Choroid plexus epithelial cell (primary cell): ENCODE measurements at places on chromosomes 7 and 10.
A peak's percentile ranks its signal among the peaks of the same experiment; 100 is the strongest.

DNA sequence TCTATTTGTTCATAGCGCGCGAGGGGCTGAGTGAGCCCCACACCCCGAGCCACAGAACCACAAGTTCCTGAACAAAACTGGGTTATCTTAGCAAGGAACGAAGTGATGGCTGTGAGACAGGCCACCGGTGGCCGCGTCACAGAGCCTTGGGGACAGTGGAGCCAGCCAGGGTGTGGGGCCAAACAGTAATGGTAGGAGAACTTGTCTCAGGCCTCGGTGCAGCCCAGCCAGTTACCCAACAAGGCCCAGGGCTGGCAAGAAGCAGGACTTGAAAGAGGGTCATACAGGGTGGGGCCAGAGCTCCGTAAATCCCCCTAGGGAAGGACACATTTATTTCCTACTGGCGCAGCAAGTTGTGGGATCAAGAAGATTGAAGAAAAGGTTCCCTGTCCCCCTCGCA is 39.4 kb upstream of the TNS3 start:
- no peak for DNase-seq

- DNase-seq, result no peak
Measured at GRCh38 chr7:33721895-33722294, 183.4 kb upstream of the BMPER start.

DNA sequence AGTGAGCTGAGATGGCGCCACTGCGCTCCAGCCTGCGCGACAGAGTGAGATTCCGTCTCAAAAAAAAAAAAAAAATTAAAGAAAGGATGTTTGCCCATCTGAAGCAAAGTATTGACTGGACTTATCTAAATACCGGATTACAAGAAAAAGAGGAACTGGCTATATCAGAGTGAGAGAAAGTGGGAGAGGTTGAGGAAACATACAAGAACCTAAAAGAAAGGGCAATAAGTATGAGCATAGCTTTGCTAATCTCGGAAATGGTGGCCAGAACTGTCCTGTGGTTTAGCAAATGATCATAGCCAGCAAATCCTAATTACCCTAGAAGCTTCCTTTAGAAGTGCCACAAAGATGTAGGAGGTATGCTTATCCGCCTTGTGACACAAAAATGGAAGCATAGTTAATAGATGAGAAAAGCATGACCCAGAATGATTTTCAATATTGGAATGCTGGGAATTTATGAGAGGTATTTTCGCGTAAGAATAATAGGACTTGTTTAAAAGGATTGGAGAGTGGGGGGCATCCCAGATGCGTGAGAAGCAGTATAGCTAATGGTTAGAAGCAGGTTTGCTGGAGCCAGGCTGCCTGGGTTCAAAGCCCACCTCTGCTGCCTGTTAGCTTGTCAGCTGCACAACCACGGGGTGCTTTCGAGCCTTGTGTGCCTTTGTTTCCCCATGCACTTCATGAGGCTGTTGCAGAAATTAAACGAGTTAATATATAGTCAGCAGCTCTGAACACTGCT is 1.2 kb upstream of the GTPBP4 start:
- DNase-seq, result peak; percentile 78

DNA sequence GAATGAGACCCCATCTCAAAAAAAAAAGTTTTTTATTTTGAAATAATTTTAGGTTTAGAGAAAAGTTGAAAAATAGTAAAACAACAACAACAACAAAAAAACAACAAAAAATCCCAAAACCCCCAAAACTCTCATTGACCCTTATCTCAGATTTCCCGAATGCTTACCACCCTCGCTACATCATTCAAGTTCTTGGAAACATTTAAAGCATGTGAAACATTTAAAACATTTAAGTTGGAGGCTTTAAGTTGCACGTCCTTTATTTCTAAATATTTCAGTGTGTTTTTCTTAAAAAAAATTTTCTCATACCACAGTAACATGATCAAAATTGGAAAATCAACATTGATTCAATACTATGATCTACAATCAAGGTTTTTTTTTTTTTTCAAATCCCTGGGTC is 382 bp upstream of the ARMS2 start:
- no peak for DNase-seq

- no peak for DNase-seq
Measured at GRCh38 chr10:29947701-29948060, 111.7 kb downstream of the JCAD start.

- no peak for DNase-seq
Measured at GRCh38 chr7:155981703-155982102, 169.4 kb upstream of the SHH start.

DNA sequence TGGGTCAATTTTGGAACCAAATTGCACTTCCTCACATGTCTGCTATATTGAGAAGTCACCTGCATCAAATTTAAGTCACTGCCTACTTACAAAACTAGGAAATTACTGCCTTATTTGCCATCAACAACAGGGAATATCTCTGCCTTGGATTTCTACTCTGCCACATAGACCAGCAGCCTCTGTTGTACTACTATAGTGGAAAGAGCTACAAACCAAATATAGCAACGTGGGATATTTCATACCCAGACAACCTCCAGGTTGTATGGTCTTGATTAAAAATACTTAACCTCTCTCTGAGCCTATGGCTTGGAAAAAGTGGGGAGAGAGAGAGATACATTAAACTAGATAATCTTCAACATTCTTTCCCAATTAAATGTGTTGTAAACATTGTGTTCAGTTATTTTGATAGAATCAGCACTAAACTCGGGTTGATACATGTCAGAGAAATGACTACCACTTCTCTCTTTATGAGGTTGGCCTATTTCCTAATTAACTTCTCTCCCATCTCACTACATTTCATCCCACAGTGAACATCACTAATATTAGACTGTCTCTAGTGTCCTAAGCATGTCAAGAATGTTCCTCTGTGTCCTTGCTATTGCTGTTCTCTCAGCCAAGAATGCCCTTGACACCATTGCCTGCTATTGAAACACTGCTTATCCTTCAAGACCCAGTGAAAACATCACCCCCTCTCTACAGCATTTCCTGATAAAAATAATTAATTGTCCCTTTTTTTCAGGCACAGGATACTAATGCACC is 421.2 kb downstream of the IPMK start:
- peak; percentile 13 for DNase-seq

GRCh38 chr7:137873979-137874777 is 27.4 kb upstream of the DGKI start:
- peak; percentile 96 for DNase-seq

DNA sequence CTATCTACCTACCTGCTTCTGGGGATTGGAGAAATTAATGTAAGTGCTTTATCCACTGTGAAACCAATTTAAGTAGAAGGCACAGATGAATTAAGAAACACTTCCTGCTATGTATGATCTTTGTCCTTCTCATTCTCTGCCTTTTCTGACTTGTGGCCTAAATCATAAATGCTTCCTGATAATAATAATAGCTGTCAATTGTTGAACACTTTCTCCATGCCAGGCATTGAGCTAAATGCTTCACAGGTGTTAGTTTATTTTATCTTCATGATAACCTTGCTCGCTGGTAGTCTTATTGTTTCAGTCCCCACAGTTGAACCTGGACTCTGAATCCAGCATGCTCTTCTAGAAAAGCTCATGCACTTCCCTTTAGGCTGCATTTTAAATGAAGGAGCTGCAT is 75.4 kb downstream of the CHN2 start:
- DNase-seq, result no peak

DNA sequence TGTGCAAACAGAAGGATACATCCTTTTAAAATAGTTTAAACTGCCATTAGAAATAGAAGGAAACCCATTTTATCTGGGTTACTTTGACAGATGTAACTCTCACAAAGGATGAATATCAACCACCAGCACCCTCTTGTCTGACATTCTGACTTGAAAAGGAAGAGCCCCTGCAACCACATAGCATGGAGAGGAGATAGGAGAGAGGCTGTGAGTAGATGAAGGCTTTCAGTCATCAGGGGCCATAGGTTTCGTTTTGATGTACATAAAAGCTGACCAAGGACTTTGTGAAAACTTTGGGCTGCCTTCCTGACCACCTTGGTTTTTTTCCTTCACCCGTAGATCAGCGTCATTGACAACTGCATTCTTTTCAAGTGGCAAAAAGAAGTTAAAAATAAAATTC is 211.6 kb upstream of the PRPS1L1 start:
- DNase-seq, result no peak

DNA sequence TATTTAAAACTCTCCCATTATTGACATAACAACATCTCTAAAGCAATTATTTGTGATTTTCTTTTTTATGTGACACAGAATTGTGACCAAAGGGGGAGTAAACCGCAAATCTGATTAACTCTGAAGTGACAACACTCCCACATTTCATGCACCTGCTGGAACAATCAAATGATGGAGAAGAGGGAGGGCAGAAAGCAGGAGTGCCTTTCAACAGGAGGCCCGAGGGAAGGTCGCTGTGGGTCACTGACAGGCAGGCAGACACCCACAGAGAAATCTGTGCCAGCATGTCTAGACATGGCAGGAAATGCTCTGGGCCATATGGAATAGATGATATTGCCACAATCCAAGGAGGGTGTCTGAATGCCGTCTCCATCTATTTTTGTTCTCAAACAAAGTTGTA is 247.3 kb downstream of the DOCK4 start:
- no peak for DNase-seq

GRCh38 chr7:148473703-148474480 is 116.7 kb upstream of the C7orf33 start:
- no peak for DNase-seq

GRCh38 chr10:125085258-125086054 is 74.9 kb downstream of the CTBP2 start:
- DNase-seq, result no peak

- DNase-seq, result no peak
Measured at GRCh38 chr7:42372479-42372878, 135.5 kb upstream of the GLI3 start.

DNA sequence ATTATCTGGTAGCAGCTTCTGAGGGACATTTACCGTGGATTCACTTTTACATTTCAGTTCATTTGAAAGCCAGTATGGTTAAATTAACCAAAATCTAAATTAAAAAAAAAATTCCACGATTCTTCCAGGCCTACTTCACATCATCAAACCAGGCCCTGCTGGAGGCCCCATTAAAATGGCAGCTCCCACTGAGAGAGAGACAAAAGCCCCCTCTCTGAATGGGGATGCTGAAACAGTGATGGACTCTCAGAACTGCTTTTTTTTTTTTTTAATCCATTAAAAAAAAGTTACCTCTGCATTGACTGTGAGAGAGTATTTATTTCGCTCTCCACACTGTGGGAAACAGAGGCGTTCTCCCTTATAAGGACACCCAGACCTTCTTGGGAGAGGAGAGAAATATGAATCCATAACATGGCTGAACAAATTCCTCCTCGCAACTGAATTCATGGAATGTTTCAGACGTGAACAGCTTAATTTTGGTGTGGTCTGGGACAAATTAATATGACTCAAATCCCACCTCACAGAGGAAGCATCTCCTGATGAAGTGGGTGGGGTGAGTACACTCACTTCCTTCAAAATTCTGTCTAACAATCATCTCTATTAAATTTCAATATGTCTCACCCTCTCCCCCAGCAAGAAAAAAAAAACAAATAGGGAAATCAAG is 73.5 kb downstream of the SAMD9 start:
- peak; percentile 48 for DNase-seq

DNA sequence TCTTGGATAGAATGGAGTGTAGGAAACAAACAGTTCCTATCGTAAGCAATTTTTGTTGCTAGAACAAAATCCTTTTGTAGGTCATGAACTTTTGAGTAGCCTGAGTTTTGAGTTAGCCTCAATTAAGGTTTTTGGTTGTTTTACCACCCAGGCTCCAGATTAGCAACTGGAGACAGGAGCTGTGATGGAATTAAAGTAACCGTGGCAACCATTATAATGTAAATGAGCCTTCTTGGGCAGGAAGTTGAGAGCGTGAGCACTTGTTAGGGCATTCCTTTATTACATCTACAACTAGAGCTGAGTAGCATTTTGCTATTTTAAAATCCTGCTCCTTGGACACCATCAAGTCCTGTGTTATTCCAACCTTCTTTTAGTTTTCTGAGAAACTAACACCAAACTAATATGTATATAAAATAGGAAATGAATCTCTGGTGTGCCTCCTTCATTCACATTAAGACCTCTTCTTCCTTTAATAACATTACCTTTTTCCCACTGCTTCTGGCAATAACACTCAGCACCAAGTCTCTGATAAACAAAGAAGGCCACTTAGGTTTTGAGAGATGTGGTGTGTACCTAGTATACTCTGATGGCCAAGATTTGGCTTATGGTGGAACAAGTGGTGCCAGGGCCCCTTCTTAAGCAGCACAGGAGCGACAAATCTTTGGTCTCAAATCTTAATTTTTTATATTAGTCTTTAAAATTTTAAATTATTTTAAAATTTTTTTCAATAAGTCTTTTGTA is 34.0 kb downstream of the AHCYL2 start:
- no peak for DNase-seq

DNA sequence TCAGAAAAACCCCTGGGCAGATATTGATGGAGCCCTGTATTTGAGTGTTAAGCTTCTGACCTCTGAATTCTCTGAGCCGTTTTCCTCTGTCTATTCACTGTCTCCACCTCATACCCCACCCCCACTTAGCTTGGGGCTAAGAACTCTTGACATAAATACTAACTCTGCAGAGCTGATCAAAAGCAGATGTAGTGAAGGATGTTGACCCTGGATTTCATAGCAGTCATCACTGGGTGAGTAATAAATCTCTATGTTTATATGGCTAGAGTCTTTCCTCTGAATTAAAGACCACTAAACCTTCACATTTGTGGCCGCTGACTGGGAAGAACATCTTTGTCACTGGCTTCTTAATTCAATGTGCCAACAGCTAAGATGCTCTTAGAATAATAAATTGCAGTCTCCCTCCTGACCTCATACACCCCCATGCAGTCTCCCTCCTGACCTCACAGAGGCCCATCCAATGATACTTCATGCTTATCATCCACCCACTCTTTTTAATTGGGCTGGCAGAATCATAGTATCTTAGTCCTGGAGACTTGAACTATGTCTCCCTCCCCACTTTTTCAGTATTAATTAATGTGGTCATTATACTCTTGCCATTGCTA is 78.0 kb upstream of the MACROH2A2 start:
- DNase-seq, result no peak

DNA sequence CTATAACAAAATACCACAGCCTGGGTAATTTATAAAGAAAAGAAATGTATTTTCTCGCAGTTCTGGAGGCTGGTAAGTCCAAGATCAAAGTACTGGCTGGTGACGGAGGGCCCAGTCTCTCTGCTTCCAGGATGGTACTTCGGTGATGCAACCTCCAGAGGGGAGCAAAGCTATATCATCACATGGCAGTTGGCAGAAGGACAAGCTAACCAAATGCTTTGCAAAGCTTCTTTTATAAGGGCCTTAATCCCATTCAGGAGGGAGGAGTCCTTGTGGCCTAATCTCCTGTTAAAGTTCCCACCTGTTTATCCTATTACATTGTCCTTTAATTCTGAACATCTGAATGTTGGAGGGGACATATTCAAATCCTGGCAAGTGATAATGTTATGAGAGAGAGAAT is 134.1 kb upstream of the SP4 start:
- no peak for DNase-seq
